NCI-H2107 (cell line): ENCODE measurements at places on chromosomes 1 and 21.

DNA sequence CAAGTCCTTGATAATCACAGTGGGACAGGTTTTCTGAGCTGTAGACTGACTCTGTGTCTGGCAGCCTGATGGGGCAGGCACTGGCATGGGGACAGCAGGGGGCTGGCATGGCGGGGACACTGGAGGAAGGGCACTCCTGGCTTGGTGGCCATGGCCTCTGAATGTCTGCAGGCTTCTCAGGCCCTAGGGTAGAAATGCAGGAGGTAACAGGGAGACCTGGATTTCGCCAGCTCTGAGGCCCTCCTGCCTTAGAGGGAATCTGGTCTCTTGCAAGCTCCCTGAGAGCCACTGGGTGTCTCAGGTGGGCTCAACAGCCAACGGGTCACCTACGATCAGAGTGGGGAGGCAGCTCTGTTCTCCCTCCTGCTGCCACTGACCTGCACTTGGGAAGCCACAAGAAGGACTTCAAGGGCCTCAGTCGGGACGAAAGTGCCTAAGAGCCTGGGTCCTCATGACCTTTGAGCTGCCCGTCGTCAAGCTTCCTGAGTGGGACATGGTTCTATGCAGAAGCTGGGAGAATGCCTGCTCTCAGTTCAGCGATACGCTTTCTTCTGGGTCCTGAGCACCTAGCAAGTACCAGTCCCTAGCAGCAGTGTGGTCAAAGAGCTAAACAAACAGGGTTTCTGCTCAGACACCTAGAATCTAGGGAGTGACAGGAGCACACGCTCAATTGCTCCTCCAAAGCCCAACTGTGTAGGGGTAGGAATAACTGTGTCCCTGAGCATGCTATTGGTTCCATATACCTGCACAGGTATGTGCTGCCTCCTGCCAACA is 569.0 kb downstream of the PTPRU start:
- DNase-seq, result no peak

- DNase-seq, result no peak
These were observed 11.5 kb downstream of the ATP2B4 start for GRCh38 chr1:203638103-203638475.

GRCh38 chr1:39393645-39394044 is 97.8 kb upstream of the BMP8A start:
- DNase-seq, result no peak

DNA sequence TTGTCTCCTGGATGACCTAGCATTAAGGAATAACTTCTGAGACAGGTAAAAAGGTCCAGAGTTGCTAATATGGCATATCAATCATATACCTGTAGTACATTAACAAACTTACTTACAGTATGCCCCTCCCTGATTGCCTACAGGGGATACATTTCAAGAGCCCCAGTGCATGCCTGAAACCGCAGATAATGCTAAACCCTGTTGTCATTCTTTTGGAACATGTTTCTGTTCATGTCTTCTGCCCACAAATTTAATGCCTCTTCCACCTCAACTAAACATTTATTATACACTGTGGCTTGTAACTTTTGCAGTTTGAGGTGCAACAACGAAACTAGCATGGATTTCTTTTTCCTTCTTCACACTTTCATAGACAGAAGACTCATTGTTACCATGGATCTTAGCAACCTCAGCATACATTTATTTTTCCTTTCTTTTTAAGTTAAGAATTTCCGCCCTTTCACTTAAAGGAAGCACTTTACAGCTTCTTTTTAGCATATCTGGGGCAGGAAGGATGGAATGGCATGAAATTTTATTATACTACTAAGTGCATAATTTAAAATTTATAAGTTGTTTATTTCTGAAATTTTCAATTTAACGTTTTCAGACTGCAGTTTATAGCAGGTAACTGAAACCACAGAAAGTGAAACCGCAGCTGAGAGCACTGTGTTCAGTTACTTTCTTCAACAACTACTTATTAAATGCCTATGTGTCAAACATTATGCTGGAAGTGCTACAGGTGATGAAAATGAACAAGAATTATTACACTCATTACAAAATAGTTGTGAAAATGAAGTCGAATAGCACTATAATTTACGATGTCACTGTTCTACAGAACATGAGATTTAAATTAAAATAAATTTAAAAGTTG is 25.3 kb downstream of the F13B start:
- DNase-seq, result no peak

DNA sequence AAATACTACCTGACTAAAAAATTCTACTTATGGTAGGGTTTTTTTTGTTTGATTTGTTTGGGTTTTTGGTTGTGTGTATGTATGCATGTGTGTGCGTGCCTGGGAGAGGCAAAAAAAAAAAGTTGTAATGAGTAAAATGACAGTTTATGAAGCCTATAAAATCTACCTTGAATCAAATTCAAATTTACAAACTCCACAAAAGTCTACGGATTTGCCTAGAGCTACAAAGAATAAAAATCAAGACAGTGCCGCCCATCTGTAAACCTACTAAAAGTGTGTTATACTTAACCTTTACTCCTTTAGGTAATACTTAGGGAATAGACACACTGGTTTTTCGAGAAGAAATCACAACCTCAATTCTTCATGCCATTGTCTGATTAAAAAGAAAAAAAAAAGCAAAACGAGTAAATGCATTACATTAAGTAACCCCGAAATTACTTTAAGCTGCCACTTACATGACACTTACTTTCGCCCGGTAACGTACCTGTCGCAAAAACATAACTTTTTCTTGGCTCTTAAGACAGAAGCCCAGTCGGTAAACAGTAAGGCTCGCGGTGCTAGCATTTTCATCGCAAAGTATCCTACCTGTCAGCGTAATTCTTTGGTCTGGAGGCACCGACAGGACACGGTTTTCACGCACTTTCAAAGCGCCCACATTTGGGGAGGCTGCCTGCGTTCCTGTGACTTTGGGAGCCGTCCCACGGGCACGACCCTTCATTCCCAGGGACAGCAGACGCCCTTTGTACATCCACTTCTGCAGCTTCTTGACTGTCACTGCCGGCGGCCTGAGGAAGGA is 951 bp downstream of the SYDE2 start:
- DNase-seq, result no peak

DNA sequence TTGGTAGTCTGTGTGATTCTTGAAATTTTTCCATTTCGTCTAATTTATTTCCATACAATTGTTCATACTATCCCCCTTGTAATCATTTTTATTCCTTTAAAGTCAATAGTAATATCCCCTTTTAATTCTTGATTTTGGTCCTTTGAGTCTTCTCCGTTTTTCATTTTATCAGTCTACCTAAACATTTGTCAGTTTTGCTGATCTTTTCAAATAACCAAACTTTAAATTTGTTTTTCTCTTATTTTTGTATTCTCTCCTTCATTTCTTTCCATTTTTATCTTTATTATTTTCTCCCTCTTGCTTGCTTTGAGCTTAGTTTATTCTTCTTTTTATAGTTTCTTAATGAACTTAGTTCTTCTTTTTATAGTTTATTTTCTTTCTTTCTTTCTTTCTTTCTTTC is 21.1 kb upstream of the SLAMF1 start:
- DNase-seq, result no peak

- peak; percentile 85 for DNase-seq
These were observed 11.4 kb downstream of the FAM229A start for GRCh38 chr1:32350785-32351398.

- DNase-seq, result no peak
These were observed 15.1 kb downstream of the ABCG1 start for GRCh38 chr21:42234041-42234440.
